Activated CD4-positive, alpha-beta T cell treated with anti-CD3 and anti-CD28 coated beads, Interleukin-2, Interleukin-4, amounts not matched to agents 100 ng/mL and 50 ng/mL, durations not matched to agents 16 hours and 8 hours (primary cell): ENCODE measurements at places on chromosomes 11 and 22.

GRCh38 chr22:38040953-38041759, 16.0 kb upstream of the PICK1 start:
- no peak for DNase-seq

- DNase-seq, result no peak
Observed at GRCh38 chr11:11210446-11210845, 142.6 kb downstream of the CSNK2A3 start.

- no peak for DNase-seq
Observed at GRCh38 chr22:46641811-46642266, 21.7 kb downstream of the GRAMD4 start.

GRCh38 chr11:11020747-11021149, 162.9 kb upstream of the ZBED5 start:
- DNase-seq, result no peak

- no peak for DNase-seq
Observed at GRCh38 chr11:101061606-101062005, 68.0 kb downstream of the PGR start.

GRCh38 chr11:92886243-92886905, 83.1 kb upstream of the MTNR1B start:
- peak; percentile 45 for DNase-seq

DNA sequence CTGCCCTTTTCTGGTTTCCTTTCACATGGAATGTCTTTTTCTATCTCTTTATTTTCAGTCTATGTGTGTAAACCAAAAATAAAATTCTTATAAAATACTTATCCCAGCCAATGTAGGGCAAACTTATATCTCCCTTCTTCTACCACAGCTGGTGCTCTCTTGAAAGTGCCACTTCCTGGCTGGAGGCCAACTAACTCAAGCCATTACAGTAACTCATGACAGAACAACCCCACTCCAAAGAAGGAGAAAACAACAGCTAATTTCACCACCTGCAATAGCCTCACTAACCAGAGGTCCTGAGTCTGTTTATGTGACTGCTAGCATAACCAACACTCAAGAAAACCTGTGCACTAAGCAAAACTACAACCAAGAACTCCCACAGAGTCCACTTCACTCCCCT, 74.9 kb upstream of the DBX1 start:
- no peak for DNase-seq

GRCh38 chr11:130806746-130807145, 109.5 kb downstream of the SNX19 start:
- DNase-seq, result no peak

DNA sequence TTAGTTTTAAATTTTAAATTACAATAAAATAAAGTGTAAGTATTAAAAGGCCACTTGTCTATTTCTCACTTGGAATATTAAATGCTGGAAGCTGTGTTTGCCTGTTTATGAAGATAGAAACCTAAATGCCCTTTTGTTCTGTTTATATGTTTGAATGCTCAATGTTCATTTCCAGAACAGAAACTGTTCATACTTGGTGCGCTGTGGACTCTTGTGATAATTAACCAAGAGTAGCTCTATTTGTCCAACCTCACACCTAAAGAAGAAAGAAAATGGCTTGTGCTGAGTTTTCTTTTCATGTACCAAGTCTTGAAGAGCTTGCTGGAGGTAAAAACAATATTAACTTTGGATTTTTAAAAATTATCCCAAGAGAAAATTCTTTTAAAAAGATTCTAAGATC, 5.7 kb downstream of the C11orf54 start:
- DNase-seq, result no peak

DNA sequence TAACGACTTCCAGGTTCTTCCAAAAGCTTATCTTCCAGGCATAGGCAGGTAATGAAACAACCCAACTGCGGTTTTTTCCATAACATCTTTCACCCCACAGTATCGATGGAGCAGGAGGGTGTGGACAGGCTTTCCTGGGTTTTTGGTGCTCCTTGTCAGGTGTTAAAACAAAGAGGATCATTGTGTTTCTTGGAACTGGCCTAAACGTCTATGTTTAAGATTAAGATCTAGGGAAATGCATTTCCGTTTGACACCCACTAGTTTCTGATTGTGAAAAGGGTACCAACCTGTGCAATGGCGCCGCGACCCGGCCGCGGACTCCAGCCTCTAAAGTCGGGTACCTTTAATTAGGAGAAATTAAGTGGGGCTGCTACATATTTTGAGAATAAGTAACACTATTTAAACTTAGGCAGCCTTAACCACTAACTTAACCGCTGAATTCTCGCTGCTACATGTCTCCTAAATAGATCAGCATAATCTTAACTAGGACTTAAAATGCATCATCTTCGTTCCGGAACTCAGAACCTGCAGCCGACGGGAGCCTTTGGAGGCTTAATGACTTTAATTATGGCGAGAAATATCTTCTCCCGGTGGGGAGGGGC, 31.5 kb downstream of the C22orf31 start:
- DNase-seq, result no peak
